Muscle of leg (tissue), 16 donors: ENCODE measurements at places on chromosomes 13 and 19.

DNA sequence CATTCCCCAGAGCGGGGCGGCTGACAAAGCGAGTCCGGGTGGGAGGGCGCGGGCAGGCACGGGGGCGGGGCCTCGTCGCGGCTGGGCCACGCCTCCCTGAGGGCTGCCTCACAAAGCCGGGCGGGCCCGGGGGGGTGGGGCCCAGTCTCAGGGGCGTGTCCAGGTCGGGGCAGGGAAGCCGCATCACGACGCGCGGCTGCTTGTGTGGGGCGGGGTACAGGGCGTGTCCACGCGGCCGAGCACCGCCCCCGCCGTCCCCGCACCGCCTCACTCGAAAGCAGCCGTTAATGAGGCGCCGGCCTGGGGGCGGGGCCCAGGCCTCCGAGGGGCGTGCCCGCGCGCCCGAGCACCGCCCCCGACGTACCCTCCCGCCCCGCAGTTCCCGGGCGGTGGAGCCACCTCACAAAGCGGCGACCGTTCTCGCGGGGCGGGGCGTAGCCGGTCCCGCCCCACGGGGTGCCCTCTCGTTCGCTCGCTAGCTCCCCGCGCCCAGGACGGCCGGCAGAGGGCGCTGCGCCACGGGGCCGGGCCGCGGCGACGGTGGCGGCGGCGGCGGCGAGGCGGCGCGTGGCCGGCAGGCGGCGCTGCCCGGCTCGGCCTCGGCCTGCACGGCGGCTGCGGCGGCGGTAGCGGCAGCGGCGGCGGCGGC lies at the start of gene CARM1:
Gene CARM1 (plus strand): TSS at position 599 of the 649 bp plus-strand sequence. CDS start 150 bp downstream, outside the sequence.
- peak; percentile 99 for DNase-seq

GRCh38 chr13:46097015-46097414 lies 7.8 kb downstream of the CPB2 start:
- DNase-seq: no peak

DNA sequence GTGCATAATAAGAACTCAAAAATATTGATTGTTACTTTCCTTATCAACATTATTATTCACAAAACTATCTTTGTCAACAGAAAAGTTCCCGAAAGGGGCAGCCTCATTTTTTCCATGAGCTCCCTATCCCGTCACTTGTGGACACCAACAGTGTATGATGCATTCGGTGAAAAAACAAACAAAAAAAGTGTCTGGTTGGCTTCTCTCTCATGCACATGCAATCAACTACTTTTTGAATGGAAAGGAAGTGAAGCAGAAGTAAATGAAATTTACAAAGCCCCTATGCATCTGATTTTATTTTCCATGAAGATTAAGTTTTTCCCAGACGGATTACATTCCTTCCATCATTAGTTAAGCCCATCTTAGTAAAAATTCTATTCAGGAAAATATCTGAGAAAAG lies 526.9 kb downstream of the RFC3 start:
- peak; percentile 74 for DNase-seq

- DNase-seq: no peak
Measured at GRCh38 chr13:61156753-61157152, 258.9 kb downstream of the PCDH20 start.

GRCh38 chr19:31275068-31275334 lies 74.2 kb downstream of the TSHZ3 start:
- no peak for DNase-seq

GRCh38 chr19:17526922-17527321 lies 15.5 kb downstream of the PGLS start:
- no peak for DNase-seq

- DNase-seq: no peak
Measured at GRCh38 chr19:13807421-13808021, 12.3 kb downstream of the ZSWIM4 start.

DNA sequence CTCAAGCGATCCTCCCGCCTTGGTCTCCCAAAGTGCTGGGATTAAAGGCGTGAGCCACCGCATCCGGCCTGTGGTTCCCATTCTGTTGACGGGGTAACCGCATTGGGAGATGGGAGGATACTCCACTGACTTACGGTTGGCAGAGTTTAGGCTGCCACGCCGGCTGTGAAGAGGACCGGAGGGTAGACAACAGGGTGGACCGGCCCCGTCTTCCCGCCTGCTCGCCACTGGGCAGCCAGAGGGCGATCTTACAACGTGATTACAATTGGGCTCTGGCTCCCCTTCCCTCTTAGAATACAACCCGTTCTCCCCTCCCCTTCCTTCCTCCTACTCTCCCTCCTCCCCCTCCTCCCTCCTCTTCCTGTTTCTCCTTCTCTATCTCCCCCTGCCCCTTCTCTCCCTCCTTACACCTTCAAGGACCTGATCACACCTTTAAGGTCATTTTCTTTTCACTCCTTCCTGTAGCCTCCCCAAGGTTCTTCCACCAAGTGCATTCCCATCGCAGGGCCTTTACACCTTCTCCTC lies 957 bp upstream of the CCDC194 start:
- DNase-seq: peak; percentile 77

DNA sequence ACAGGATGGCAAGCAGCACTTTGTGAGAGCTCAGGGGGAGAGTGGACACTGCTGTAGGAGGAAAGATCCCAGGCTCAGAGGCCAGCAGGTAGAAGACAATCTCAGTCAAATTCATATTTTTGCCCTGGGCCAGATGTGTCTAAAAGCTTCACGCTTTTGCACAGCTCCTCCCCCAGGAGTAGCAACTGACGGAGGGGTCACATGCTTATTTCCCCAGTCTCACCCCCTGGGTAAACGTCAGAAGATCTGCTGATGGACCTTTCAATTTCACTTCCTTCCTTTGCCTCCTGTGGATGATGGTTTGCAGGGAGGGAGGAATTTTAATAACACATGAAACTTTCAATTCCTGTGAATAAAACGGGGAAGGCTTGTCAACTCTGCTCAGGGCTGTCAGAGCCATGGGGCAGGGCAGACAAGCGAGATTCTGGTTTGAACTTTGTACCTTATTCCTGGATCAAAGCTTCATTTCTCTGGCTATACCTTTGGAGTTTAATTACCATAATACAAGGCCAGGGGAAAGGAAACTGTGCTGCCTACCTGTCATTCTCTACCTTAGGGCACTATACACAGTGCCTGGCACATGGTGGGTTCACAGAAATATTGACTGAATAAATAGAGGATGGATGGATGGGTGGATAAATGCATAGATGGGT lies 41.0 kb downstream of the POU4F1 start:
- no peak for DNase-seq

- DNase-seq: peak; percentile 69
Measured at GRCh38 chr13:40376296-40376849, 290.1 kb downstream of the FOXO1 start.

DNA sequence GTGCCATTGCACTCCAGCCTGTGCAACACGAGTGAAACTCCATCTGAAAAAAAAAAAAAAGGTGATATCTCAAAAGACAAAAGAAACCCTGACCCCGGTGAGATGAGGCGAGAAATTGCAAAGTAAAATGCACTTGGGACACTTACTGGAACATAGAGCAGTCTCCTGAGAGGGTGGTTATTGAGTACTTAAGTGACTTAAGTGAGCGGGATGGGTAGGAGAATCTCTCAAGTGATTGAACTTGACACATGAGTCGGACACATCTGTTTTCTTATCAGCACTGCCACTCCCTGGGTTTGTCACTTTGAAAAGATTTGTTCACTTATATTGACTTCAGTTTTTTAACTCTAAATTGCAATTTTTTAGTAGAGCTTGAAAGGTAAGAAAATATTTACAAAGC lies 2.8 kb downstream of the ZNF429 start:
- DNase-seq: no peak

DNA sequence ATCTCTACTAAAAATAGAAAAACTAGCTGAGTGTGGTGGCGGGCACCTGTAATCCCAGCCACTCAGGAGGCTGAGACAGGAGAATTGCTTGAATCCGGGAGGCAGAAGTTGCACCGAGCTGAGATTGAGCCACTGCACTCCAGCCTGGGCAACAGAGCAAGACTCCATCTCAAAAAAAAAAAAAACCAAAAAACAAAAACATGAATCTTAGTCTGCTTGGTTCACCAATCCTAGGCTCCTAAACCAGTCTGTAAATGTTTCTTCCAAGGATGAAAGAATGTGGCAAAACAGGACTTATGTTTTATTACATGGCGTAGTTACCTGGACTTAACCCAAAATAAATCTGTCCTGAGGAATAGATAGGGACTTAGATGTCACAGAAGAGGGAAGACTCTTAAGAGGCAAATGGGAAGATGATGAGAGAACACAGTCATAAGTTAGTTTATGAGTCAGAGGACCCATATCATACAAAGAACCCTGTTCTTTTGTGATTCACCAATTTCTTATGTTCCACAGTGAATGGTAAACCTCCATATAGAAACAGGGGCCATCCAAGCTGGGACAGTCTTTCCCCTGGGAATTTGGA lies 6.9 kb upstream of the FBXL3 start:
- DNase-seq: no peak

DNA sequence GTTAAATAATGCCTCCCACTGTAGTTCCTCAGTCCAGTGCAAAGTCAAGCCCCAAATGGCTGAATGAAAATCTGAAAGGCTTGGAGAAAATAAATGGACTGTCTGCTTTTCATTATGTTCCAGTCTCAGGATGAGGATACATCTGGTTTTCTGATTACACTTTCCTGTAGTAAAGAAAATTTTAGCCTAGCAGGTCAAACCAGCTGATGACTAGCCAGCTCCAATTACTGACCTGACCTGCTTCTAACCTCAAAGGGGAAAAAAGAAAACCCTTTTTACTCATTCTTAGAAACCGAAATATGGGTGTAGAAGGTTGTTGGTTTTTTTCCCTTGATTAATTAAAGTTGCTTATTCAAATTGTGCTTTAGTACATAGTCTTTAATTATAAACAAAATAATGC lies 418.4 kb downstream of the EFNB2 start:
- DNase-seq: peak; percentile 77

- no peak for DNase-seq
Measured at GRCh38 chr19:55440411-55441105, 2.5 kb downstream of the SHISA7 start.

DNA sequence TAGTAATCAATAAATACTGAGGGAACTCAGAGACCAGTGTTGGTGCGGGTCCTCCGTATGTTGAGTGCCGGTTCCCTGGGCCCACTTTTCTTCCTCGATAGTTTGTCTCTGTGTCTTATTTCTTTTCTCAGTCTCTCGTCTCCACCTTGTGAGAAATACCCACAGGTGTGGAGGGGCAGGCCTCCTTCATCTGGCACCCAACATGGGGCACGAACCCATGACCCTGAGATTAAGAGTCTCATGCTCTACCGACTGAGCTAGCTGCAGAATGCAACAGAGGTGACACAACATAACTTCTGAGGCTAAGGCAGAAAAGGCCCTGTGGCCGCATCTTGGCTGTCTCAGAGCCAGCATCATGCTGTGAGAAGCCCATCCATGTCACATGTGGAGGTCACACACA lies 5.3 kb upstream of the ZNF613 start:
- DNase-seq: no peak

GRCh38 chr13:51363625-51364024 lies 24.1 kb downstream of the SERPINE3 start:
- no peak for DNase-seq

DNA sequence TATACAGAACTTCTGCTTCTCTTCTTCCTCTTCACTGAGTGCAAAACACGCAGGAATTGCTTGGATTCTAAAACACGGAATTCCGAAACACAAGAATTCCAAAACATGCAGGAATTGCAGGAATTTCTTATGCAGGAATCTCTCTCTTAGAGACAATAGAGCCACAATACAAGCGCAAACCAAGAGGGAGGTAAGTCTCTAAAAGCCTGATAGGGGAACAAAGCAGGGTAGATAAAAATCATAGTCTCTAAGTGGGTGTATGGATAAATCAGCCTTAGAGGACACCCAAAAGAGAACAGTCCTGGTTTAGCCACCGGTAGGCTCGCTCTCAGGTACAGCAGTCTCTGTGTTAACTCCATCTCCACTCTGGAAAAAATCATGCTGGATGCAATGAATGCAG lies 112.9 kb downstream of the LHFPL6 start:
- no peak for DNase-seq

- no peak for DNase-seq
Measured at GRCh38 chr19:5123646-5124045, 154.7 kb downstream of the KDM4B start.

DNA sequence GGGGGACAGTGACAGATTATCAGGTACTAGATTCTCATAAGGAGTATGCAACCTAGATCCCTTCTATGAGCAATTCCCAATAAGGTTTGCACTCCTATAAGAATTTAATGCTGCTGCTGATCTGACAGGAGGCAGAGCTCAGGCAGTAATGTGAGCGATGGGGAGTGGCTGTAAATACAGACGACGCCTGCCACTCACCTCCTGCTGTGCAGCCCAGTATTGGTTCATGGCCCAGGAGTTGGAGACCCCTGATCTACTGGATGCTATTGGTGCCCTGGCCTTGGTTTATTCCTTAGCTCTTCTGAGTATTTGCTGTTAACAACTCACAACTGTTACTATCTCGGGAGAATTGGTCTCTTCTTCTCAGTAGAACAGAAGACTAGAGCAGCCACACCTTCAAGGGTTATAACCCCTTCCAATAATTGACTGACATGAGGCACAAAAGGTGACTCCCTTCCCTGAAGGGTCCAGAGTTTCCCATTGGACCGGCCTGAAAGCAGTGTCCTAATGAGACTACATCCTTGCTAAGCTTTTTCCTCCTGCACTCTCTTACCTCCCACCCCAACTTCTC lies 35.0 kb upstream of the RBM26 start:
- no peak for DNase-seq
